Fibroblast of the aortic adventitia (primary cell): ENCODE measurements at places on chromosomes 4 and X. TPM values are rescaled to one million over a fixed set of nuclear protein-coding genes. Genes with fewer than 3 reads are reported as not detected.

Gene SYP
- total RNA-seq, result 0.16 and 0.18 TPM in 2 replicates

Gene FMR1NB
- total RNA-seq, result not detected in 2 replicates

Gene CT55
- total RNA-seq, result not detected in 2 replicates

Gene SEC24D
- total RNA-seq, result 30.1 and 149 TPM in 2 replicates

Gene KLHL4
- 5.0 and 10.0 TPM in 2 replicates for total RNA-seq

Gene ACE2
- 0.09 TPM in 1 of 2 replicates, not detected in the other for total RNA-seq

Gene TMSB15A
- 1.4 TPM in 1 of 2 replicates, not detected in the other for total RNA-seq

Gene BRS3
- not detected in 2 replicates for total RNA-seq

Gene EMCN
- 0.90 and 0.99 TPM in 2 replicates for total RNA-seq

Gene TRIM75
- total RNA-seq, result not detected in 2 replicates

Gene KLB
- under 0.01 TPM in 1 of 2 replicates, not detected in the other for total RNA-seq

Gene DMRTC1
- total RNA-seq, result not detected in 2 replicates

Gene NEK1
- 18.2 and 19.9 TPM in 2 replicates for total RNA-seq

Gene HERC5
- total RNA-seq, result 1.5 and 16.1 TPM in 2 replicates

Gene FAM156A
- 9.8 and 16.8 TPM in 2 replicates for total RNA-seq
